ENCODE measurements at places on chromosomes 12 and 14.

- no peak for DNase-seq
Observed at GRCh38 chr14:101552786-101553231, 8.5 kb upstream of the DIO3 start.

DNA sequence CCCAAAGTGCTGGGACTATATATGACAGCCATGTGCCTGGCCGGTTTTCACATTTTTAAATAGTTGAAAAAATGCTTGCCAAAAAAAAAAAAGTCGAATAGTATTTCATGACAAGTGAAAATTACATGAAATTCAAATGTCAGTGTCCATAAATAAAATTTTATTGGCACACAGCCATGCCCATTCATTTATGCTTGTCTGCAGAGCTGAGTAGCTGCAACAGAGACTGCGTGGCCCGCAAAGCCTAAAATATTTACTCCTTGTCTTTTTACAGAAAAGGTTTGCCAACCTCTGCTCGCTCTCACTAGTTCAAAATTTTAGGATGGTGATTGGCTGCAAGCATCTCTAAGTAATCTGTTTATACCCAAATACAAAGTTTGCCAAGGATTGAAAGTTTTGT, 49.2 kb downstream of the TESC start:
- DNase-seq = no peak

- DNase-seq = no peak
Observed at GRCh38 chr12:132872975-132873421, 14.4 kb downstream of the CHFR start.

- peak; percentile 93 for DNase-seq
Observed at GRCh38 chr14:60102389-60102788, 10.7 kb downstream of the PCNX4 start.

DNA sequence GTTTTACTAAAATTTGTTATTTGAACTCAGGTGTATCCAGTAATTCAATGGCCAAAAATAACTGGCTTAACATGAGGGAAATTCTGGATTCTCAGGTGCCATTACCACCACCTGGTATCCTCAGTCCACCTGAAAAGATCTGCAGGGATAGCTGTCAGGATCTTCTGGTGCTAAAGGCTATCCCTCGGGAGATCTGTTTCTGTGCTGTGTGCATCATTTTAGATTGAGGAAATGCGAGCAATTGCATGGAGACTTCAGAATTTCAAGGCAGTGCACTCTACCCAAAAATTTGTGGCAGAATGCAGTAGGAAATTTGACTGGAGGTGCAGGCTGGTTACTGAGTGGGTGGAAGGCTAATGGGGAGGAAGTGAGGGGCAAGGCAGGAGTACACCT, 26.4 kb downstream of the ZCCHC8 start:
- no peak for DNase-seq

DNA sequence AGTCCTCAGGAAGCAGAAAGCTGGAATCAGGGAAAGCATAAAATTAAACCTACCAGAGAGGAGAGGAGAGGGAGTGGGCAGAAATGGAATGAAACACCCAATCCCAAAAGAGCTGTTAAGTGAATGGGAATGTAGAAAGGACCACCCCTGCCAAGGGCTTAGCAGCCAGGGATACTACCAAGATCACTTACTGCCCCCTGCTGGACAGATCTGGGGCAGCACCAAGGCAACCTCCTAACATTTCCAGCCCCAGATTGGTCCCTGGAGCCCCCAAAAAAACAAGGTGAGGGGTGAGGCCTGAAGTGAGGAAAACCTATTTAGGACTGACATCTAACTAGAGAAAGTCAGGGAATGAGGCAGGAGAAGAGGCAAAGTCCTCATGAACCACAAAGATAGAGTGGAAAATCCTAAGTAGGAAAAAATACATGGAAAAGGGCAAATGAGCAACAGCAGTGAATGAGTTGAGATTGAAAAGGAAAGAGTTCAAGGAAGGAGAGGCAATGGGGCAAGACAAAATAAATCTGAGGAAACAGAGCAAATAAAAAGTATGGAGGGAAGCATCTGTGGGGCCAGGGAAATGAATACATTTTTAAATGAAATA, 11.2 kb upstream of the FKBP11 start:
- DNase-seq = peak; percentile 73

- no peak for DNase-seq
Observed at GRCh38 chr14:20035449-20035848, 389 bp downstream of the OR4K13 start.

GRCh38 chr12:51823875-51824565, 24.5 kb downstream of the FIGNL2 start:
- DNase-seq = peak; percentile 72

DNA sequence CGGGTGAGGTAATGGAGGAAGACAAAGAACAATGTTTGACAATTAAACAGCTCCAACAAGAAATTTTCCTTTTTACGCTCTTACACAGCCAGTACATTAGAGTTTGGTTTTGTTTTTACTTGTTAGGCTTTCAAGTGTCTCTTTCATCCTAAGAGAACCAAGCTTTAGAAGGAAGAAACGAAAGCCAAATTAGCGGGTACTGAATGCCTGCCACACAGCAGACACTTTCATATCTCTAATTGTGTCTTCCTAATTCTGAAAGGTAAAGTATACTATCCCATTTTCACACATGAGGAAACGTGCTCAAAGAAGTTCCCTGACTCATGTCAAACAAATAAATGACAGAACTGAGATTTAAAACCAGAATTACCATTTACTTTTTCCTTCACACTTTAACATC, 65.0 kb downstream of the CDK17 start:
- no peak for DNase-seq
